ENCODE measurements at places on chromosomes 7 and 10.

GRCh38 chr10:110821508-110821907 lies 50.2 kb upstream of the PDCD4 start:
- DNase-seq, result no peak

- DNase-seq, result no peak
Observed at GRCh38 chr7:105585850-105586500, 4.7 kb upstream of the EFCAB10 start.

GRCh38 chr10:70602665-70603448 lies at the start of gene PRF1:
Gene PRF1 (minus strand): TSS chr10:70602741. CDS start chr10:70600902, 1,839 bp downstream.
- DNase-seq, result no peak

DNA sequence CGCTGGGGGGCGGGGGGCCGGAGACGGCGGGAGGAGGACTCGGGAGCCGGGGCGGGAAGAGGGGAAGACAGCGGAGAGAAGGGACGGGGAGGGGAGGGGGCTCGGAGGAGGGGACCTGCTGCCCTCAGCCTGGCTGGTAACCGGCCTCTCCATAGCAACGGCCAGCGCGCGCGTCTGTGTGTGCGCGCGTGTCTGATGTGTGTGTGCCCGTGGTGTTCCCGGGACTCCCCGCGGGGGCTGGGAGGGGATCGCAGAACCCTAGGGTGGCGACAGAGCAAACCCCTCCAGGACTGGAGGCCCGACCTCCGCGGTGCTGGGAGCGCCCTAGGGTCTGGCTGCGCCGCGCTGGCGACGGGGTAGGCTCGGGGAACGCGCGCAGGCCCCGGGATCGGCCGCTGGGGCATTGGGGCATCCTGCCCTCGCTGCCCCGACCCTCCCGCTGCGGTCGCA lies 356.3 kb downstream of the DNAJB6 start:
- no peak for DNase-seq

DNA sequence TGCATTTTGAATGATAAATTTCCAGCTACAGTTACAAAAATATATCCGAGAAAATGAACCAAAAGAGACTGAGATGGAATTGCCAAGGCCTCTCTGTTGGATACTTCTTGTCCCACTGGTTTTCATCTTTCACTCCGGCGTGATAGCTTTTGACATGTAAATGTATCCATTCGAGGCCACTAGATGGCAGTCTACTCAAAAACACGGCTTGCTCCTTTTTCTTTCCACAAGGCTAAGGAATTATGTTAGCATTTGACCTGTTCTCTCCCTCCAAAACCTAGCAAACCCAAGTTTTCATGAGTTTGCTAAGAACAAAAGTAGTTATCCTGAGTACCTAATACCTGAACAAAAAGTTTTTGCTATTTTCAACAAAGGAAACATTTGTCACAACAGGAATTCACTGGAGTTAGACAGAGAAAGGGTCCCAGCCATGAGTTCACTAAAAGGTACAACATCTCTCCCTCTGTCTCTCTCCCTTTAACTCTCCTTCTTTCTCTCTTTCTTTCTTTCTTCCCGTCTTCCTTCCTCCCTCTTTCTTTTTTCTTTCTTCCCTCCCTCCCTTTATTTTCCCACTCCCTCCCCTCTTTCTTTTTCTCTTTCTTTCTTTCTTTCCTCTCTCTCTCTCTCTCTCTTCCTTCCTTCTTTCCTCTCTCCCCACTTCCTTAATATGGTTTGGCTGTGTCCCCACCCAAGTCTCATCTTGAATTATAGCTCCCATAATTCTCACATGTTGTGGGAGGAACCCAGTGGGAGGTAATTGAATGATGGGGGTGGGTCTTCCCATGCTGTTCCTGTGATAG lies 207.9 kb upstream of the MYO3A start:
- DNase-seq, result no peak

GRCh38 chr10:17123961-17124360 lies 5.7 kb downstream of the CUBN start:
- DNase-seq, result no peak

- DNase-seq, result no peak
Observed at GRCh38 chr10:18071591-18071990, 68.6 kb upstream of the CACNB2 start.
